ENCODE measurements at places on chromosomes 3 and 15. TPM values are rescaled to one million over a fixed set of nuclear protein-coding genes. Genes with fewer than 3 reads are reported as not detected.

ITIH3 gene
- 0.19 TPM for total RNA-seq

NANOGP8 gene
- not detected for total RNA-seq

MESP2 gene
- 0.77 TPM for total RNA-seq

KLHL40 gene
- not detected for total RNA-seq

ROPN1B gene
- total RNA-seq: not detected

SI gene
- not detected for total RNA-seq

RPL15 gene
- 3,366 TPM for total RNA-seq

TLR9 gene
- not detected for total RNA-seq

GTF2A2 gene
- 45.8 TPM for total RNA-seq

MYO5A gene
- total RNA-seq: 50.2 TPM

MESP1 gene
- total RNA-seq: 0.28 TPM

Measured in regular cardiac myocyte (primary cell).